ENCODE measurements at places on chromosomes 7 and 10.

DNA sequence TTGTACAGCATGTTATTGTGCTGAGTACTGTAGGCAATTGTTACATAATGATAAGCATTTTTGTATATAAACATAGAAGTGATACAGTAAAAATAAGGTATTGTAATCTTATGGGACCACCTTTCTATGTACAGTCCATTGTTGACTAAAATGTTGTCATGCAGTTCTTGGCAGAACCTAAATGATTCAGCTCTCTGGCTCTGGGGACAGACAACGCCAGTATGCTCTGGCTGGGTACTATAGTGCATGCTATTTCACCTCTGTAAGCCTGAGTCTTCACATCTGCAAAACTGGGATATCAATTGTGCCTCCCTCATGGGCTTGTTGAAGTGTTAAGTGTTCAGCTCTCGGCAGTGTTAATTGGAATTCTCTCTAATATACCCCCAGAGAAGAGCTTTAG, 674.3 kb downstream of the INHBA start:
- DNase-seq = no peak

DNA sequence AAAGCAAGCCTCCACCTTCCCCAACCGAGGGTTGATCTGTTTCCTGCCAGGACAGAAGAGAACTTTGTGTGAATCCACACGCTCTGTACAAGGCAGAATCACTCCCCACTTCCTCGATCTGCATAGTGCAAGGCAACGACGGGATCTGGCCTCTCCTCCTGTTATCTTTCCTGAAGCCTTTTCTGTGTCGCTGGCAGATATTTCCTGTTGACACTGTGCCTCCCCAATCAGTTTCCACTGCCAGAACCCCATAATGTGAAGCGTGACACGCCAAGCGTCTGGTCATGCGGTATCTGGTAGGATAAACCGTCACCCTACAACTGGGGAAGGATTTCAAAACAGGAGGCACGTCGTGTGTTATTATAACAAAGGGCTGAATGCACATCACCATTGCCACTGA, 57.2 kb downstream of the FAM171A1 start:
- no peak for DNase-seq

DNA sequence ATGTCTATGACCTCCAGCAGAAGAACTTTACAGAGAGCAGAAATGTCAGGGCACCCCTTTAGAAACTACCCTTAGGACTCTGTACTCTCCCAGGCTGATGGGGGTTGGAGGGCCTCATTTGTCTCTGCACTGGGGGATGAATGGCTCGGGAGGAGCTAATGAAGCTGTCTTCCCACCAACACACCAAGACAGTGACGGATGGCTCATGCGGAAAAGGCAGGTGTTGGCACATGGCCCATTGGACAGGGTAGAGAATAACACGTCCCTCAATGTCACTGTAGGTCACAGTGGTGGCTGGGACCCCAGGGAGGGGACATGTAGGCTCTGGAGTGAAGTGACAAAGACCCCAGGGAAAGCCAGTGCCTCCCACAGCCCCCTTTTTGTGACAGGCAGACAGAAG, 64.0 kb upstream of the PCBD1 start:
- no peak for DNase-seq

GRCh38 chr10:33273295-33274002, 61.0 kb downstream of the NRP1 start:
- peak; percentile 77 for DNase-seq

GRCh38 chr7:132825932-132826835, 249.9 kb upstream of the PLXNA4 start:
- DNase-seq = no peak

DNA sequence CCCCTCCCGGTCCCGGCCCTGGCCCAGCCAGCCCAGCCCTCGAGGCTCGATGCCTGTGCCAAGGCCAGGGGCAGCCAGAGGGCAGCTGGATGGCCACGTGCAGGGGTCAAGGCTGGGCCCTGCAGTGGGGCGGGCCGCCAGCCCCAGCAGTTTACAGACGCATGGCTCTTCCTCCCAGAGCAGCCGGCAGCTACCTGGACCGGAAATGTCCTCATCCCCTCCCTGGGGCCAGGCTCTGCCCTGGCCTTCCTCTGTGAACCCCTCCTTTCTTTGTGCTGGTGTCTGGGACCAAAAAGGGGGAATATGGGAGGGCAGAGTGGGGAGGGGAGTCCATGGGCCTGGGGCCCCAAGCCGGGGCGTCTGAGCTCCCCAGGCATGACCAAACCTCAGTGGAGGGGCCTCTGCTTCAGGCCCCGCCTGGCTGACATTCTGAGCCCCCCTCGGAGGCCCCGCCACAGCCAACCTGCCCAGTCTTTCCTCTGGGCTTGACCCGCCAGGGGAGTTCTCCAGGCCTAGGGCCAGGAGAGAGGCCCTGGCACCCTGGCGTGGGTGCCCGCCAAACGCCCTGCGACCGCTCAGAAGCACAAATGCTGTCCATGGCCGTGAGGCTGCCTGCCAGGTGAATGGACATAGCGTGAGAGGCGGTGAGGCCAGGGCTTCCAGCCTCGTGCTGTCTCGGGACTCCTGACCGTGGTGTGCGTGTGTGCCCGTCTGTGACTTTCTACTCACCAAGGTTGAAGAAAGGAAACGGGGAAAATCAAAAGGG, 24.7 kb upstream of the AMZ1 start:
- no peak for DNase-seq

- DNase-seq = peak; percentile 93
Observed at GRCh38 chr7:82810558-82811259, 352.0 kb downstream of the PCLO start.

DNA sequence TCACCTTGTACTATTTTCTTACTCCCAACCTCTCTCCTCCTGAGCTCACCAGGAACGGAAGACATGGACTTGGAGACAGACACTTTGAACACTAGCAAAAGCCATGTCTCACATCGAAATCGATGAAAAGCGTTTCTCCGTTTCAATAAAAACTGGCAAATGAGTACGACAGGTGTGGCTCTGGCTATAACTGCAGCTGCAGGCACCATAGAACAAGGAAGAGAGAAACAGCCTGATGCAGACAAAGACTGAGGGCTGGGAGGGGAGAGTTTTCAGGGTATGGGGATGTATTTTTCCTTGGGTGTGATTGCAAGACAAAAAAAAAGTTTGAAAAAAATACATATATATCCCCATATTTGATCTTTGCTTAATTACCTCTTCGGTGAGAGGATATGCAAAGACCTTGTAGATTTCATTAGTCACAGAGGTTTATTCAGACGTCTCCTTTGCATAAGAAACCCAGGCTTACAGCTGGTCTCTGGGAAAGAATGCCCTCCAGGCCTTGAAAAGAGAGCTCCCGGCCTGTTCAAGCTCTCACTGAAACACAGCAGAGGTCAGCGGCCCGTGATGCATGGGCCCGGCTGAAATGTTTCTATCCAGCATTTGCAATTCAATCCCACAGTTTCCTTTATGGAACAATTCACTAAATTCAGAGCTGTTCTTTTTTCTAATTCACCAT, 63.1 kb downstream of the TLL2 start:
- DNase-seq = peak; percentile 23

DNA sequence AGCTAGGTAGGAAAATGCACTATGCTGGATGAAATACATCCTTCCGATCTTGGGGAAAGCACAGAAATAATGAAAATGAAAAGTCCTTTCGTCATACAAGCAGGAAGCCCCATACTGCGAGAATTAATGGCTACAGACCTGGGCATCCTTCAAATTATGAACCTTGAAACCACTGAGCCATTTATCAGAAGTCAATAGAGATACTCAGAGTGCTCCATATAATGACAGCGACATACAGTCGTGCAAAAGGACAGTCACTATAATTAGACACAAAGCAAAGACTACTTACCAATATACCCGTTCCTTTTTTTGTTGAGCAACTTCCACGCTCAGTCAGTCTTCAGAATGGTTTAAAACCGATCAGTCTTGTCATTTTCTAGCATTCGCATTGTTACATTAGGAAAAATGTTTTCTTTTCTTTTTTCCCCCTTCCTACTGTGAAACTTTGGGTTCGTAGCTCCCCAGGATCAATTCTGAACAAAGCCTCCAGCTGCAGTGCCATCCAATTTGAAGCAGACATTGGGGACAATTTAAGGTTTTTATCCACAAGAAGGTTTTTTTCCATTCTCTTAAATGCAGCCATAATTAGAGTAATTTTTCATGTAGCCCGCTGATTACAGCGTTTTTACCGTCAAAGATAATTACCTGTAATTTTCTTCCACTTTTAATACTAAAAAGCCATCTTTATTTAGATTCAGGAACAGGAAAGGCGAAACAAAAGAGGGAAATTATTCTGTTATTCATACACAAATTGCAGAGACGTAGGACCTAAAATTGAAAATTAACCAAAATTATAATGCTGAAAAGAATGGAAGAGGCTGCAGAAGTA, 6.4 kb downstream of the DLX6 start:
- DNase-seq = no peak

GRCh38 chr10:13416760-13417159, 68.7 kb upstream of the SEPHS1 start:
- no peak for DNase-seq

- peak; percentile 67 for DNase-seq
Observed at GRCh38 chr10:119025336-119025735, 4.2 kb upstream of the NANOS1 start.

GRCh38 chr10:48288661-48289060, 14.2 kb upstream of the FRMPD2 start:
- peak; percentile 46 for DNase-seq
